ENCODE measurements at places on chromosomes 1 and 21.
A peak's percentile ranks its signal among the peaks of the same experiment; 100 is the strongest.

DNA sequence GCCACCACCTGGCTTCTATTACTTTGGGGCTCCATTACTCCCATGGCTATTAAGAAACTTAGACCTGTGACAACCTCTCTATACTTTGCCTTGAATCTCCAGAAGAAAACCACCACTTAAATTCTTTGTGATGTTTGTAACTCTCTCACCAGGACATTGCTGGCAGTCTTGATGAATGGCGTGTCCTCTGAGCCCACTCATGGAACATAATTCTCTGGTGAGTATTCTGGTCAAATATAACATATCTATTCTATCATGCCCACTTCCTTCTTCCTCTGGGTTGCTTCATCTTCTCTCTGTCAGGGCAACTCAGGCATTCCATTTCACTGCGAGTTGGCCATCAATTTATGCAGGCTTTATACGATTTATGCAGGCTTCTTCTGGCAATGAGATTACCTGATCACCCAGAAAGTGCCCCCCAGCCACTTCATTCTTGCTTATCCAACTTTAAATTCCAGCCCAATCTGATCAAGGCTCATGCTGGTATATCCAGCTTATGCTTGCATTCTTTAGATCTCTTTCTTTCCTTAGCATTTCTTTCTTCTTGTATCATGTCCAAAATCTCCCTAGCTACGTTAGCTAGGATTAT is 112.0 kb upstream of the CHRM3 start:
- DNase-seq, result no peak

- no peak for DNase-seq
Observed at GRCh38 chr1:177287994-177288393, 117.2 kb downstream of the BRINP2 start.

DNA sequence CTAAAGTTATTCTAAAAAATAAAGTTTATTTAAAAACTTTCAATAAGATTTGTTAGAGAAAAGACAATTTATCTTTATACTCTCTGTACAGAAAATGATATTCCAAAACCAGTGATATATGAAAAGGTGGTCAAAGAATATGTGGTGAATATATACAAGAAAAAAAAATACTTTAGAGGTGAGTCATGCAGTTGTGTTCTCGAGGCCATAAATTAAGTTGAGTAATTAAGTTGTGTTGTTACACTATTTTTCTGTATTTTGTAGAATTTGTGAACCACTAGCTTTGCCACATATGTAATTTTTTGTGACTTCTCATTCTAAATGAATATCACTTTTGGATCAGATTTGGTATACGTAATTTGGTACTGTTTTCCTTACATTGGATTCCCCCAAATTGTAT is 23.6 kb upstream of the DUSP10 start:
- no peak for DNase-seq

- peak; percentile 58 for DNase-seq
Observed at GRCh38 chr1:161427733-161428516, 60.2 kb upstream of the CFAP126 start.

- no peak for DNase-seq
Observed at GRCh38 chr1:40050863-40051262, 10.3 kb downstream of the CAP1 start.

GRCh38 chr1:112544011-112544688 is 35.4 kb downstream of the WNT2B start:
- DNase-seq, result no peak

GRCh38 chr1:24591781-24592180 is 35.9 kb downstream of the NCMAP start:
- DNase-seq, result no peak

- DNase-seq, result no peak
Observed at GRCh38 chr1:43527111-43527878, 3.4 kb upstream of the PTPRF start.

DNA sequence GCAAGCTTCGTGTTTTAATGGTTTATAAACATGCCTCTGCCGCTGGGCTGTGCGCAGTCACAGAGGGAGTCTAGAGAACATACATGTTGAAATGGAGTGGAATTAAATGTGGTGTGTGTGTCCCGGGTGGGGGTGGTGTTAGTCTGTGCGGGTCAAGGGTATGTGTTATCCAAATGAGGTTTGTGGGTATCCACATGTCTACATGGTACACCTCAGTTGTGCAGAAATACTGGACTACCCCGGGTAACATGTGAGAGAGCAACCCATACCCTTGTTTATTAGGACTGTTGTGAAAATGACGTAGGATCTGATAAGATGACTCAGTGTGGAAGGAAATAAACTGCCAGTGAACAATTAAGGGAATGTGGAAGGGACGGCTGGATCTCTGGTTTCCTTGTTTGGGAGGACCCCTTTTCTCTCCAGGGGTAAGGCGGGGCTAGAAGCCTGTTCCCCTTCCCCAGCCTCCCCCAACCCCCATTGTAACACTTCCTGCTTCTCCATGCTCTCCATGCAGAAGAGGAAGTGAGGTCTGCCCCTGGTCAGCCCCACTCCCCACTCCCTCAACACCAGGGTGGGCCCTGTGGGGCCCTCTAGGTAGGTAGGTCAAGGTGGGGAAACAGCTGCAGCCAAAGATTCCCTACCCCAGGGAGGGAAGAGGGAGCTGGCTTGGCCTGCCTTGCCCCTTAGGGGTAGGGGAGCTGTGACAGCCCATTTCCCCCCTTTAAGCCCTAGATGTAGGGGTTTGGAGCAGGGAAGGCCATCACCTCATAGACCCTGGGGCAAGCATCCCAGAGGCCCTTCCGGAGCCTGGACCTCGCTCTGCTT is 690 bp downstream of the EPS8L3 start:
- DNase-seq, result no peak

DNA sequence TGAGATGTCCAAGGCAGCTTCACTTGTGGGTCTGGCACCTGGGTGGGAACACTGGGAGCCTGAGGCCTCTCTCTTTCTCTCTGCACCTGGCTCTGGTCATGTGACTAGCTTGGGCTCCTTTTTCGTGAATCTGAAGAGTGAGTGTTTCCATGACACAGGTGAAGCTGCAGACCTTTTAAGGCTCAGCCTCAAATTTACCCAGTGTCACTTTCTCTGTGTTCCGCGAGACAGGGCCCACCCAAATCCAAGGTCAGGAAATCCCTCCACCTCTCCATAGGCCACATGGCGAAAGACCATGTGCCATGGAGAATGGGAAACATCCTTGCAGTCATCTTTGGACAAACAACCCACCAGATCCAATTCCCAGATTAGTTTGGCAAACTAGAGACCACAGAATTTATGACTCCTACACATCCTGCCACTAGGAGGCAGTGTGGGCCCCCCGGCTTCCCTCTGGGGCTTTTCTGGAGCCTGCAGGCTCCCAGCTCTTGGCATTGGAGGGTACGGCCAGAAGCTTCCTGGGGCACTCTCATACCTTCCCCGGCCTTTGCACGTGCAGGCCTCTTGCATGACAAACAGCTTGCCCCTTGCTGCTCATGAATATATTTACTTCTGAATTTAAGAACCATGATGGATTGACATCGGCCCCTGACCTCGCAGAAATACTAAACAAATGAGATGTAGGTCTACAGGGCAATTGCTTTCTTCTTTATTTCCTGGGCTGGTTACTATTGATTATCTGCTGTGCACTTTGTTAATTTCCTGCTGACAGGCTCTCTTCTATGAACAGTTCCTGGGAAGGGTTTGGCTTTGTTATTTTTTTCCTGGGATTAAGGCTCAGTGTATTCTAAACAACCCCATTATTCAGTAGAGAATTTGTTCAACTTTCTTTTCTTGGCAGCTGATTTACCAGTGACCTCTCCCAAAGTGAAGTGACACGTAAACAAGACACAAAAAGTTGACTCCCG is 180.7 kb downstream of the KAZN start:
- peak; percentile 61 for DNase-seq

DNA sequence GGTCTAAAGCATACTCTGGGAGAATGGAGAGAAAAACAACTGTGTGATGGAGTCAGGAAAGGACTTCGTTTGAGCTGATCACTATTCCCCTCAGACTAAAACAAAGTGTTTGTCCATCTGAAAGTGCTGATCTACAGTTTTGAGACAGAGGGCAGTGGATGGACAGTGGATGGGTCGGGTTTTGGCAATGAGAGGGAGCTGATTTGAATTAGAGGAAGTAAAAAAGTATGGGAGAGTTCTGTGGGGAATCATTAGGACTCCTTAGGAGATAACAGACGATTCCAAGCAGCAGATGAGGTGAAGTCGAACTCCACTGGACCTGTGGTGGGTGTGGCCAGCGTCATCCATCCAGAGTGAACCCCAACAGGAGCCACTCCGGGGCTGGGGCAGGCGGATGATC is 62.3 kb downstream of the PTGS2 start:
- DNase-seq, result no peak

GRCh38 chr1:47866601-47867437 is 130.4 kb downstream of the TRABD2B start:
- DNase-seq, result no peak

- no peak for DNase-seq
Observed at GRCh38 chr1:53576381-53576801, 117.2 kb downstream of the DMRTB1 start.

DNA sequence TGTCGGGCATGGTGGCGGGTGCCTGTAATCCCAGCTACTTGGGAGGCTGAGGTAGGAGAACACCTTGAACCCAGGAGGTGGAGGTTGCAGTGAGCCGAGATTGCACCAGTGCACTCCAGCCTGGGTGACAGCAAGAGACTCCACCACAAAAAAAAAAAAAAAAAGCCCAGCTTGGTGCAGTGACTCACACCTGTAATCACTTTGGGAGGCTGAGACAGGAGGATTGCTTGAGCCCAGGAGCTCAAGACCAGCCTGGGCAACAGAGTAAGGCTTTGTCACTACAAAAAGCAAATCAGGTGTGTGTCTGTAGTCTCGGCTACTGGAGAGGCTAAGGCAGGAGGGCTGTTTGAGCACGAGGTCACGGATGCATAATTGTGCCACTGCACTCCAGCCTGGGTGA is 5.0 kb upstream of the H6PD start:
- no peak for DNase-seq

GRCh38 chr21:28480470-28480869 is 512.2 kb downstream of the LTN1 start:
- no peak for DNase-seq

DNA sequence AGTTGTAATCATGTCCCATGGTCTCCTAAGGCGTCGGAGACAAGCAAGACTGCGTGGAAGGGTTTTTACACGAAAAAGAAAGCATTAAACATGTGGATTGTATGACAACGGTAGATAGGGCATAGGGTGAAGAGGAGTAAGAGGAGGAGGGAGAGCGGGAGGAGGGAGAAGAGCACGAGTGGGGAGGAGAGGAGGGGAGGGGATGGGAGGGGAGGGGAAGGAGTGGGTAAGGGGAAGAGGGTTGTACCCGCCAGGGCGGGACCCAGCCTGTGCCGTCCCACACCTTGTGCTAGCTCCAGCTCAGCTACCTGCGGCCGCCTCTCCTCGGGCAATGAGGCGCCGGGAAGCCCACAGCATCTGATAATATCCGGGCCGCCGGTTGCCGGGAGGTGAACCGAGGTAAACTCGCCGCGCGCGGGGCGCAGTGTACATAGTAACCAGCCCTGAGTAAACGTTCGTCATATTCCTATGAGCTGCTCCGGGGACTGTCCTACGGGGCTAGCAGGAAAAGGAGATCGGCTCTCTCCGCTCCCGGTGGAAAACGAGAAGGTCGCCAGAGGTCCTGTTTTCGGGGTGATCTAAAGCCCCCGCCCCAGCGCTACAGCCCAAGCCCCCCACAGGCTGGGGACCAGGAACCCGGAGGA is 449 bp upstream of the RCAN3 start:
- peak; percentile 72 for DNase-seq

GRCh38 chr1:3061981-3062615 is 6.9 kb upstream of the PRDM16 start:
- no peak for DNase-seq

DNA sequence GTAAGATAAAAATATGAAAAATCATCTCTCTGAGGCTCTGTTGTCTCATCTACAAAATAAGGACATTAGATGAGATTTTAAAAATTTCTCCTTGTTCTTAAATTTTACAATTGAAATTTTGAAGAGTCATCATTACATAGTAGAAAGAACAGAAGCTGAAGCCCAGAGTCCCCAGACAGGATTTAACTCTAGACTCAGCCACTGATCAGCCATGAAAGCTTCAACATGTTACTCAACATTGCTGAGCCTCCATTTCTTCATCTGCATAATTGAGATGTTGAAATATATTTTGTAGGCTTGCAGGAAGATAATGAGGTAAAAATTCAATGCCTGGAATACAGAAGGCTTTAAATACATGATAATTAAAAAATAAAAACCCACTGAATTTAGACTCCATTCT is 633.3 kb downstream of the LMO4 start:
- no peak for DNase-seq

- no peak for DNase-seq
Observed at GRCh38 chr1:64304823-64305222, 101.4 kb downstream of the UBE2U start.

DNA sequence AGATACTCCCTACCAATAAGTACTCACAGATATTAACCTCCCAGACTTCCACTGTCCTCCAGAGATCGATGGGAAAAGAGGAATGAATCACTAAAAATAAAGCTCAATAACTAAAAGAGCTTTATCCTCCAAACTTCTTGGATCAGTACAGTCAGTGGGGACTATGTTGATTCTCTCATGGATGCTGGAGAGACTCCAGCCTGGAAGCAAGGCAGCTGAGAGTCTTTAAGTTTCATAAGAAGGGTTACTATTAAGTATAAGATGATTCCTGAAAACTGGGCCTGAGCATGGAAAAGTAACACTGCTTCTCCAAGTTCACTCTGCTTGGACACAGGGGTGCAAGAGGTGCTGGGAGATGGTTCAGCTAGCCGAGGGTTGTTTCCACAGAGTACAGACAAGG is 6.2 kb upstream of the DDR2 start:
- no peak for DNase-seq

DNA sequence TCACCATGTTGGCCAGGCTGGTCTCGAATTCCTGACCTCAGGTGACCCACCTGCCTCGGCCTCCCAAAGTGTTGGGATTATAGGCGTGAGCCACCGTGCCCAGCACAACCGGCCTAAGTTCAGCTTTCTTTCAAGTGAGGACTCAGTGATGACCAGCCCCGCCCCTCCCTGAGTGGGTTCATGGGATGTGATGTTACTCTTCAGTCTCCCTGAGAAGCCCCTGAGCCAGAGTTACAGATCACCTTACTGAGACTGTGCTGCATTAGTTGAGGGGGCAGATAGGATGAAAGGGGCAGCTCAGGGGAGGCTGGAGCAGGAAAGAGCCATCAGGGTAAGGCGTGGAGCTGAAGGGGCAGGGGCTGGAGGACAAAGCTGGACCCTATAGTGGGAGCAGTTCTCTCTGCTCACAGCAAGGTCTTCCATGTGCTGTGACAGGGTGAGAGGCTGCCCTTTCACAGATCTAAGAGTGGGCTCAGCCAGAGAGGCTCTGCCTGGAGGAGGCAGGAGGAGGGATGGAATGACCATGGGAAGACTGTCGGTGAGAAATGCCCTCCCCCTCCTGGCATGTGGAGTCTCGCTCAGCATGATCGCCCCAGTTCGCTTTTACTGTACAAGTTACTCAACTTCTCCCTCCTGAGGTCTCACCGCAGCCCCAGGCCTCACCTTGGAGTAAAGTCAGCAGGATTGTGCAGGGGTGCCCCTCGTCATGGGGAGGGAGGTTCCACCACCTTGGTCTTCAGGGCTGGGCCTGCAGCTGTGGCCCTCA is 13.4 kb downstream of the SH2D2A start:
- no peak for DNase-seq

- peak; percentile 54 for DNase-seq
Observed at GRCh38 chr1:63691701-63692425, 82.0 kb upstream of the ROR1 start.
